ENCODE measurements at places on chromosomes 5 and 9. TPM values are rescaled to one million over a fixed set of nuclear protein-coding genes. Genes with fewer than 3 reads are reported as not detected.
A peak's percentile ranks its signal among the peaks of the same experiment; 100 is the strongest.

Gene DDX4
- total RNA-seq: not detected

- DNase-seq: no peak
Measured at GRCh38 chr9:17532461-17532860, 46.4 kb upstream of the SH3GL2 start.

DNA sequence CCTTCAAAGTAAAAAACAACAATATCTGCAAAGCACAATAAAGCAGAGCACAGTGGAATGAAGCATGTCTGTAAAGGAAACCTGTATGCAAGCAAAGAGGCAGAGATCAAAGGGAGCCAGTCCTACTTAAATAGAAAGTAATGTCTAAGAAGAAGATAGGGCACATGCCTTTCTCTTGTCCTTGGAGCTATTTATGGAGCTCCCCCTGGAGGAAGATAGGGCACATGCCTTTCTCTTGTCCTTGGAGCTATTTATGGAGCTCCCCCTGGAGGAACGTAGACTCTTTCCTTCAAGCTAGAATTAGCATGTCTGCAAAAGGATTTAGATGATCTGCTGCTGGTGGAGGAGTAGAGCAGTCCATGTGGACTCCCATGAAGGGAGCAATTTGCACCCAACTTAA lies 168.1 kb upstream of the RASEF start:
- DNase-seq: peak; percentile 40

GRCh38 chr9:33645706-33646105 lies 121.7 kb downstream of the ANKRD18B start:
- DNase-seq: no peak

DNA sequence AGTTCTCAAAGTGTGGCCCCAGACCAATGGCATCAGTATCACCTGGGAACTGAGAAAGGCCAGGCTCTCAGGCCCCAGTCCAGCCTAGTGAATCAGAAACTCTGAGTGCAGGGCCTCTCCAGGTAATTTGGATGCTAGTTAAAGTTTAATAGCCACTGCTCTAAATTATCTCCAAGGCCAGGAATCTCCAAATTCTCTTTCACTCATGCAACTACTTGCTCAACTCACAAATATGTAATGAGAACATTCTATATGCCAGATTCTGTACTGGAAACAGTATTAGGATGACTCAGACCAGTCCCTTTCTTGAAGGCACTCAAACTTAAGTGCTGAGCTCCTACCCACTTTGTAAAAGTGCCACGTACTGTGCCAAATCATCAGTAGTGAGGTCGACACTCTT lies 84.6 kb downstream of the PAPPA start:
- peak; percentile 69 for DNase-seq

- DNase-seq: no peak
Measured at GRCh38 chr9:85268131-85268530, 473.6 kb downstream of the AGTPBP1 start.

DNA sequence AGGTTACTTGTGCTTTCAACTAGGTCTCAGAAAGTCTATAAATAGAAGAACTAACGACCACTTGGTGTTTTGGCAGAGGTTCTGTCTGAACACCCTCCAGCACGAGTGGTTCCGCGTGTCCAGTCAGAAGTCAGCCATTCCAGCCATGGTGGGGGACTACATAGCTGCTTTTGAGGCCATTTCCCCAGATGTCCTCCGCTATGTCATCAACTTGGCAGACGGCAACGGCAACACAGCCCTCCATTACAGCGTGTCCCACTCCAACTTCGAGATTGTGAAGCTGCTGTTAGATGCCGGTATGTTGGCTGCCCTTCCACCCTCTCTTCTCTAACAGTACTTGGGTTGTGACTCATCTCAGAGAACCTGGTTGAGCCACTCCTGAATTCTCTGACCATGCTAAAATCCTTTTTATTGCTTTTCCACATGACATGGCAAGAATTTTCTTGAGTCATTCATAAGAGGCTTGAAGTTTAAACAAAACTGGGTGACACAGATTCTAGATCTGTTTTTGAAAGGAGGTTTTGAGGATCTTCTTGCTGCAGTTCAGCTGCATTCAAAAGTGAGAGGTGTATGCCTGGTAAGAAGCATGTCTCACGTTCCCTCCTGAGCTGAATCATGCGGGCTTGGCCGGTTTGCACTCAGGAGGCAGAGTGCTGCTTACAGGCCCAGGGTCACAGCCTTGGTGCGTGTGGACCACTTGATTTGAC lies 103.1 kb upstream of the DMRT1 start:
- peak; percentile 92 for DNase-seq

Gene GAS1
- total RNA-seq: 1.4 TPM

GRCh38 chr5:149496166-149496565 lies 55.1 kb downstream of the CSNK1A1 start:
- DNase-seq: no peak

- no peak for DNase-seq
Measured at GRCh38 chr9:5784526-5785315, 48.2 kb downstream of the ERMP1 start.

DNA sequence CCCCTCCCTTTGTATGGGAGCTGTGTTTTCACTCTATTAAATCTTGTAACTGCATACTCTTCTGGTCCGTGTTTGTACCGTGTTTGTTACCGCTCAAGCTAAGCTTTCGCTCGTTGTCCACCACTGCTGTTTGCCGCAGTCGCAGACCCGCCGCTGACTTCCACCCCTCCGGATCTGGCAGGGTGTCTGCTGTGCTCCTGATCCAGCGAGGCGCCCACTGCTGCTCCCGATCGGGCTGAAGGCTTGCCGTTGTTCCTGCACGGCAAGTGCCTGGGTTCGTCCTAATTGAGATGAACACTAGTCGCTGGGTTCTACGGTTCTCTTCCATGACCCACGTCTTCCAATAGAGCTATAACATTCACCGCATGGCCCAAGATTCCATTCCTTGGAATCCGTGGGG lies 6.6 kb upstream of the GNE start:
- DNase-seq: no peak

Gene RAD23B
- total RNA-seq: 96.8 TPM

Gene SVEP1
- not detected for total RNA-seq

Gene OBP2B
- not detected for total RNA-seq

Gene ITK
- total RNA-seq: not detected

- DNase-seq: no peak
Measured at GRCh38 chr9:69325409-69326212, 596 bp downstream of the ENTREP1 start.

Gene LHX2
- not detected for total RNA-seq

Gene AQP3
- total RNA-seq: 0.17 TPM

DNA sequence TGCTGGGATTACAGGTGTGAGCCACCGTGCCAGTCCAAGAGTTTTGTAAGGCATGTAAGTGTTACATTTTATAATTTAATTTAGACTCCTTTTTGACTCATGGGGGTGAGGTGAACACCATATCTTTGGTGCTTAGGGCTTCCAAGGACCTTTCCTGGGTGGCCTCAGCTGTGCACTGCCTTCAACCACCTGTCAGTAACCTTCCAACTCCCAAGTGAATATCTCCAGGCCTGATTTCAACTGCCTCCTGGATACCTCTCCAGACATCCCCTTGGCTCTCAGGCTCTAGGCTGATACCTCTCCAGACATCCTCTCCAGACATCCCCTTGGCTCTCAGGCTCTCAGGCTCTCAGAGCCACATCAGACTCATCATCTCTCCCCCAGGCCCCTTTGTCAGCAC lies 30.9 kb upstream of the TTLL11 start:
- no peak for DNase-seq

GRCh38 chr9:135000647-135001245 lies 83.0 kb upstream of the FCN1 start:
- no peak for DNase-seq

Gene C6
- total RNA-seq: not detected

DNA sequence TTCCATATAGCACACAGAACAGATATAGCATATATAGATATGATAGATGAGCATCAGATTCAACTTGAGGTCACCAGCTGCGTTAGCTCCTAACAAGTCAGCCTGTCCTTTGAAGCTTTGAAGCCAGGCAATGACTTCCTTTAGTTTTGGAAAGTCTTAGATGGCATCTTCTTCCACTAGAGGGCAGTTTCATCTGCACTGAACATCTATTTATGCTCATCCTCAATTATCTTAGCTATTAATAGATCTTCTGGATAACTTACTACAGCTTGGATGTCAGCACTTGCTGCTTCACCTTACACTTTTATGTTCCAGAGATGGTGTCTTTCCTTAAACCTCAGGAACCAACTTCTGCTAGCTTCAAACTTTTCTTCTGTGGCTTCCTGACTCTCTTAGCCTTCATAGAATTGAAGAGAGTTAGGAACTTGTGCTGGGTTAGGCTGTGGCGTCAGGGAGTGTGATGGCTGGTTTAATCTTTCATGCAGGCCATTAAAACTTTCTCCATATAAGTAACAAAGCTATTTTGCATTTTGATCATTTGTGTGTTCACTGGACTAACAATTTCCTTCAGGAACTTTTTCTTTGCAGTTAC lies 1401.4 kb downstream of the EFNA5 start:
- peak; percentile 38 for DNase-seq

Gene KIAA0825
- total RNA-seq: 0.56 TPM

Gene FAM78A
- 2.4 TPM for total RNA-seq

Gene PKD2L2
- not detected for total RNA-seq

Gene HAPLN1
- total RNA-seq: not detected

DNA sequence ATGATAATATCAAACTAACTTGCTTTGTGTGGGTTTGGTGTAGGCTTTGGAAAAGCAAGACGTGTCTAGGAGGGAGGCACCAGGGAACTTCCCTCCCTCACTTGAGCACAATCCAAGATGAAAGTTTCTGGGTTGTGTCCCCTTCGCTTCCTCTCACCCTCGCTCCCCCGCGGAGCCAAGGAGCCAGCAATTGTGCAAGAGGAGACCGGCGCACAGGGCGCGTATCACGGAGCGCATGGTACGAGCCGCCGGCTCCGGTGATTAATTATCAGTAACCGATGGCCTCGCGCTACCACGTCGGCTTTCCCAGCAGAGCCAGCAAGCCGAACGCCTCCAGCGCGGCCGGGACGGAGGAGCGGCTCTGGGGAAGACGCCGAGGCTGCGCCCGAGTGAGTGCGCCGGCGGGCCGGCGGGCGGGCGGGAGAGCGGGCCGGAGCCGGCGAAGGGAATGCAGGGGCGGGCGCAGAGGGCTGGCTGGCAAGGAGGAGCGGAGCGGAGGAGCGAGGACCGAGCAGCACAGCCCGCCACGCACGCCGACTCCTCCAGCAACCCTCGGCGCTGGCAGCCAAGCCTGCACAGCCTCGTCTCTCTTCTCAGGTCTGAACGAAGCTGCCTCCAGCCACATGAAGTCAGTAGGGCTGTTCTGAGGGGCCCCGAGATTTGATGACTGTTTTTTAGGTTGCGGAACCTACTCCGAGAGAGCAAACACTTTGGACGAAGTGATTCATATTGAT lies 143.6 kb downstream of the BNC2 start:
- DNase-seq: peak; percentile 80

GRCh38 chr5:95725937-95726810 lies 5.0 kb upstream of the RHOBTB3 start:
- DNase-seq: no peak

Gene GMCL2
- total RNA-seq: not detected

Gene TMEFF1
- 1.2 TPM for total RNA-seq

GRCh38 chr9:104987743-104988142 lies 59.8 kb upstream of the ABCA1 start:
- DNase-seq: peak; percentile 61

DNA sequence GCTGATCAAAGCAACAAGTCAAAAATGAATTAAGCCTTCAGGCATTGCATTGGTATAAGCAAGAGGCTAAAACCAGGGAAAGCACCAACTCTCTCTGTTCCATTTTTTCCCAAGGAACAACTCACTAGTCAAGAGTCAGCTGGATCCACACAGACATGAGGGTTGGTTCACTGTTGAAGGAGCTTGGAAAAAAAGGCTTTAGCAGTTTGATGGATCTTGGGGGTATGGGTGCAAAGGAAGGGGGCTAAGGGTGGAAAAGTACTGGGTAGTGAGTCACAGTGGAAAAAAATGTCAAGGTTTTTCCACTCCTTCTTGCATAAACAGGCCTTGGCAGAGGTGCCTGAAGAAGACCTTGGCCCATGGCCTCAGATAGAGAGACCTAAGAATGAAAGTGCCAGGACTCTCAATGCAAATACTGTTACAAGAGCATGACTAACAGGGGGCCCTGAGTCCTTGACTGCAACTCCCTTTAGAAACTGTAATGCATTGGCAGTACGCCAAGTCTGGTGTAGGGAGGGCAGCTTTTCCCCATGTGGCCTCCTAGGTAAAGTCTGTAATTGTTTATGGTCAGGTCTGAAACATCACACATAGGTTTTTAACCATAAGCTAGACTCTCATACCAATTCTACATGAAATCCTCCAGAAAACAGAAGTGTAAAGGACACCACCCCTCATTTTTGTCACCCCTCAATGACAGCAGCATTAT lies 23.7 kb downstream of the ACTL7A start:
- peak; percentile 91 for DNase-seq

Gene OR1J4
- not detected for total RNA-seq

DNA sequence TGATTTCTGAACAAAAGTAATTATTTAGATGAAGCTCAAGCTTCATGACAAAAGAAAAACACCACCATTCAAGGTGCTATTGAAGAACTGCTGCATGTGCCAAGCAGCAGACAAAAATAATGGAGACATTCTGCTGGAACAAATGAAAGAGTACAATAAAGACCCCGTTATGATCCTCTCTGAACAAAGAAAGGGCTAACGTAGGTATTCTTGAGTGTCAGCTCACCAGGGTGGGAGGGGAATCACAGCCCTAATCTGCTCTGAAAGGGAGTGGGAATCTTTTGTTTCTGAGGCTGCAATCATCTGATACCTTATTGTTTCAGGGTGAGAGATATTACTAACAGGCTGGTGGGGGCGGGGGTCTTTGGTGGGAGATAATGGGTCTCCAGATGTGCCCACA lies 15.4 kb downstream of the CEMIP2 start:
- no peak for DNase-seq

Gene OR13C3
- total RNA-seq: not detected

DNA sequence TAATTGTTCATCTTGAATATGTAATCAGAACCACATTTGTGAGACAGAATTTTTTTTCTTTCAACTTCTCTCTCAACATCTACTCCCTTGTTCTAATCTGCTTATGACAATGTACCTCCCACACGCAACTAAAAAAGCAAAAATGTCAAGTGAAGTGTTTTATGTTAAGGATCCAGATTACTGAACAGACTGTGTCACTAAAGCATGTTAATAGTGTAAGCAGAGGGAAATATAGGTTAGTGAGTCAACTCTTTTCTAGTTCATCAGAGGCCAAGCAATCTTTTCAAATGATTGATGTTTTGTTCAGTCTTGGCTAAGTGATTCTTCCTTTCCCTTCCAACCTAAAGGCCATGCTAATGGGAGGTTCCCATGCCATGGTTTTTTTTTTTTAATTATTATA lies 34.7 kb upstream of the IDNK start:
- DNase-seq: no peak

DNA sequence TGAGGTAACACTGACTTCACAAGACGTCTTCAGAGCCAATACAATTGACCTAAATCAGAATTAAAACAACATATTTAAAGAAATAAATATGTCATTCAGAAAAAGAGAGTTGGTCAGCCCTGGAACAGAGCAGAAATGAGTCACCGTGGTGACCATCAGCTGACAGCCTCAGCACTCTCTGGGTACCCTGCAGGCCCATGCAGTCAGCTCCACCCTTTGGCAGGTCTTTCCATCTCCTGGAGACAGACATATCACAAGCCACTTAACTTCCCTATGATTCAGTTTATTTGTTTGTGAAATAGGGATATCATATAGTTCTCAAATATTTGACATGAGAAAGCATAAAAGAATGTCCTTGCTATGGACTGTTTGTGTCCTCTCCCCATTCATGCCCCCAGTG lies 151.6 kb upstream of the MEF2C start:
- DNase-seq: peak; percentile 48

All from HT1080 (cell line).